NCI-H524 treated with DMSO at 0.1 percent for 48 hours (cell line): ENCODE measurements at places on chromosomes 1 and 21.

DNA sequence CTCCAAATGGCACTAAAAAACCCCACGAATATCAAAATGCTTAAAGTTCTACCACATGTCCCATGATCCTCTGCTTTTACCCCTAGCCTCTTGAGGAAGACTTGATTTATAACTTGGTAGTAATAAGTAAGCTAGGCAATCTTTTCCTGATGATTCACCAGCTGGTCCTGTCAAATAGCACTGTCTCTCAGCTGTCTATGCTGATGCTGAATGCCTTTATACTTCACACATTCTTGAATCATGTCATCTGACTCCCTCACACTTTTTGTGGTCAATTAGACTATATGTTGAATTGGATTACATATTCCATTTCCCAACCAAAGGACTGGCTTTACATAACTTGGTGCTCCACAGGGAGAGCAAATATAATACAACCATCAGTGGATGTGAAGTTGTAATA, 16.6 kb downstream of the C21orf91 start:
- no peak for DNase-seq

GRCh38 chr1:154779551-154780189, 90.4 kb downstream of the KCNN3 start:
- no peak for DNase-seq

DNA sequence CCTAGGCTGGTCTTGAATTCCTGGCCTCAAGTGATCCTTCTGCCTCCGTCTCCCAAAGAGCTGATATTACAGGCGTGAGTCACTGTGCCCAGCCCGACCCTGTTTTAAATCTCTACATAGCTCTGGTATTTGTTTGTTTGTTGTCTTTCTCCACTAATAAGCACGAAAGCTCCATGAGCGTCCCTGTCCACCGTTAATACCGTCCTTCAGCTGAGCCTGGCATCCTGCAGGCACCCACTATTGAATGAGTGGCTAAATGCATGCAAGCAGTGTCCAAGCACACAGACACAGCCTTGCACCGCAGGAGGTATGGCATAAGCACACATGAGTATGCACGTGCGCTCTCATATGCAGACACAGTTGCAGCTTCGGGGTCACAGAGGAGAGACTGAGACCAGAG, 4.5 kb upstream of the COL16A1 start:
- DNase-seq = no peak

- peak; percentile 55 for DNase-seq
These were observed 53.6 kb downstream of the ADCY10 start for GRCh38 chr1:167860231-167860923.

DNA sequence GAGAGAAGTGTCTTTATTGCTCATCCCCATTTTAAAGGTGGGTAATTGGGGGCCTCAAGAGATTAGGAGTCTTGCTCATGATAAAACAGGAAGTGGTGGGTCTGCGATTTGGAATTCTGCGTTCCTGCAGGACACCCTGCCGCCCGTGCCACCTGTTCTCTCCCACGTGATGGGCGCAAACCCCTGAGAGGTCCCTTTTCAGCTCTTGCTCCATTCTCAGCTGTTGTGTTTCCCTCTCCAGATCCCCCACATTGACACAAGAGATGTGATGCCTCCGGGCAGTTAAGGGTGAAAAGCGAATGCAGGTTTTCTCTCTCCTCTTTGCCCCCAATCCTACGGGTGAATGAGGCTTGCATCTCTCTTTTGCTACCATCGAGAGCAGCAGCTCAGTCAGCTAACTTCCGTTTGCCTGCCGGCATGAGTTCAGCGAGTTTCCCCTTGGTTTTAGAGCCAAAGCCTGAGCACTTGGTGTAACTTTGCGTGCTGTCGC, 57.5 kb downstream of the KIF26B start:
- DNase-seq = no peak

DNA sequence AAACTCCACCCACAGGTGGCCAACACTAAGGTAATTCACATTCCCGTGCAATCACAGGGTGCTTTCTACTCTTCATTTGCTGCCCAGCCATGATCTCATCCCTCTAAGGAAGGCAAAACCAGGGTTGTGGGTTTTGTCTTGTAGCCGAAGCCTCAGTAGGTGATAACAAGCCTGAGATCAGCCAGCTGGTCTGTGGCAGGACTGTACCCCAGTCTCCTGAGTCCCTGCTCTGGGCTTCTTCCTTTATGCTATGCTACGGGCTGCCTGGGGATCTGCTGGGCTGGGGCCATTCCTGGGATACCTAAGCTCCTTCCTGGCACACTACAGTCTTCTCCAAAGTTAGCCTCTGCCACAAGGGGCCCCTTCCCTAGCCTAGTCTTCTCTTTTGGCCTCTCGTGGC, 9.8 kb downstream of the PPFIA4 start:
- DNase-seq = no peak

DNA sequence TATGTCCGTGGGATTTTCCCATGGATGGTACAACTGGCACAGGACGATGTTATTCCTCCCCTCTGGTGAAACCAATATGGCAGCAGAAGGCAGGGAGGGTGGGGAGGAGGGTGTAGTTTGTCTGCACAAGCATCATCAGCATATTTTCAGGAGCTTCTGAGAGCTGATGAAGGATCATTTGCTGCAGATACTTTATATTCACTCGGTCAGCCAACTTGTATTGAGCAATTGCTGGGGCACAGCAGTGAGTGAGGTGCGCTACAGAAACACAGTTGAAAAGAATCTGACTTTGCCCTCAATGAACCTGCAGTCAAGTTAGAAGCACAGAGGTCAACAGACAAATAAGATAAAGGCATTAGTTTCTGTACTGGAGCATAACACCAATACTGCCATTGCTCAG, 13.0 kb downstream of the PKP1 start:
- no peak for DNase-seq

DNA sequence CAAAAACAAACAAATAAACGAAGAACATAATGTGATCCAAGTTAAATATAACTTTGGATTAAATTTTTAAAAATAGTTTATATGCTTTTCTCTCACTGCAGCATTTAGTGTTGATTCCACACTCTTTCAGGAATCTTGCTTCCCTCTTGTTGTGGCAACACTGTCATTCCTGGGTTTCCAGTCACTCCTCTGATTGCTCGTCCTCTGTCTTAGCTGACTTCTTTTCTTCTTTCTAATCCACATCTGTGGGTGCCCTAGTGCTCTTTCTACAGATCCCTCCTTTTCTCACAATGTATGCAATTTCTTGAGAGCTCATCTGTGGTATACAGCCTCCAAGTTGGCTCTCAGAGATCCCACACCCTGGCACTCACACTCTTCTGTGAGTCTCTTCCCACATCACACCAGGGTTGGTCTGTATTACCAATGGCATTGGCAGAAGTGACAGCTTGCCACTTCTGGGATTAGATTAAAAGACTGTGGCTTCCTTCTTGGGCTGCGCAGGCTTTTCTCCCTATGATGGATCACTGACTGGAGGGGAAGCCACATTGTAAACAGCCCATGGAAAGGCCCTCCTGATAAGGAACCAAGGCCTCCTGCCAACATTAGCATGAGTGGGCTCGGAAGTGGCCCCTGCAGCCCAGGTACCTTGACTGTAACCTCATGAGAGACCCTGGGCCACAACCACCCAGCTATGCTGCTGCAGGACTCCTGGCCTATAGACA, 11.5 kb upstream of the MYOC start:
- DNase-seq = peak; percentile 0

GRCh38 chr1:32962248-32962896, 2.2 kb downstream of the RNF19B start:
- no peak for DNase-seq

GRCh38 chr1:217360510-217360909, 270.4 kb downstream of the GPATCH2 start:
- DNase-seq = no peak

DNA sequence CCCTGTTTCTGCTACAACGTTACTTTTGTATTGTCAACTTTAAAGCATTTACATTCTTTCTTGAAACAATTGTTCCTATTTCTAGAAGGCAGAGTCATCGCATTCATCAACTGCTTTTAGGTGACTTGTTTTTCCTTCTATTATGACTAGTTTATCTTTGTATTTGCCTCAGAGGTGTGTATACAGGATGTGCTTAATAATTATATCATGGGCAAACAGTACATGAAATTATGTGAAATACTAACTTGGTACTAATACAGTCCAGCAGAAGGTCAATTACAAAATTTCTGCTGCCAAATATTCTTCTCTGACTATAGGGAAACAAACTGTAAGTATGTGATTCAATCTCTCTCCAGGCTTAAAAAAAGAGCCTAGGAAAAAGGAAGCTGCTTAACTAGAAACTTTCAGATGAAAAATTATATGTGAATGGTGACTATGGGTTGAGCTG, 101.6 kb downstream of the C4BPA start:
- no peak for DNase-seq

GRCh38 chr1:57800376-57800775, 376.5 kb upstream of the DAB1 start:
- no peak for DNase-seq

- no peak for DNase-seq
These were observed 633.8 kb downstream of the NCAM2 start for GRCh38 chr21:21631961-21632360.

- DNase-seq = no peak
These were observed 68.2 kb downstream of the RNF187 start for GRCh38 chr1:228555074-228555994.

DNA sequence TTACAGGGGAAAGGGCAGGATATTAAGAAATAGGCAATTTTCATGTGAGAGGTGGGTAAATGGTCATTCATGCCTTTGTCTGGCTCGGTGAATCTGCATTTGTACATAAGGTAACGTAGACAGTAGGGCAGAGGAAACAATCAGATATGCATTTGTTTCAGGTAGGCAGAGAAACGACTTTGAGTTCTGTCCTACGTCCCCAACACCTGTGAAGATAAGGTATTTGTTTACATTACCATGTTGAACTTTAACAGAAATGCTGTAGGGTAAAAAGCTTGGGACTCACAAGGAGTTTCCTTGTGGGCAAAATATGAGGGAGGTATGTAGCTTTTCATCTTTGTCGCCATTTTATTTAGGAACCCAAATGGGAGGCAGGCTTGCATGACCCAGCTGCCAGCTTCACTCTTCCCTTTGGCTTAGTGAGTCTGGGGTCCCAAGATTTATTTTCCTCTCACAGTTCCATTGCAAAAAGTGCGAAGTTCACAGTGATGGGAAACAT, 31.4 kb downstream of the B3GALT5 start:
- no peak for DNase-seq

DNA sequence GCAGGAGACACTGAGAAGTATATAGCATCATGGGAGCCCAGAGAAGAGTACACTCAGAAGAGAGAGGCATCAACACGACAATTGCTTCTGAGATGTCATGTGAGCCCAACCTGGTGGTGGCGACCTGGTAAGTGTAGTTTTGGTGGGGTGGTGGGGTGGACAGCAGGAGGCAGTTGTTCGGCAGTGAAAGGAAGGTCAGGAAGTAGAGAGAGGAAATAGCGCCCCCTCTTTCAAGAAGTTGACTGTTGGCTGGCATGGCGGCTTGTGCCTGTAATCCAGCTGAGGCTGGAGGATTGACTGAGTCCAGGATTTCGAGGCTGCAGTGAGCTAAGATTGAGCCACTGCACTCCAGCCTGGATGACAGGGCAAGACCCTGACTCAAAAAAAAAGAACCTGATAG, 12.6 kb downstream of the RSPO1 start:
- no peak for DNase-seq

DNA sequence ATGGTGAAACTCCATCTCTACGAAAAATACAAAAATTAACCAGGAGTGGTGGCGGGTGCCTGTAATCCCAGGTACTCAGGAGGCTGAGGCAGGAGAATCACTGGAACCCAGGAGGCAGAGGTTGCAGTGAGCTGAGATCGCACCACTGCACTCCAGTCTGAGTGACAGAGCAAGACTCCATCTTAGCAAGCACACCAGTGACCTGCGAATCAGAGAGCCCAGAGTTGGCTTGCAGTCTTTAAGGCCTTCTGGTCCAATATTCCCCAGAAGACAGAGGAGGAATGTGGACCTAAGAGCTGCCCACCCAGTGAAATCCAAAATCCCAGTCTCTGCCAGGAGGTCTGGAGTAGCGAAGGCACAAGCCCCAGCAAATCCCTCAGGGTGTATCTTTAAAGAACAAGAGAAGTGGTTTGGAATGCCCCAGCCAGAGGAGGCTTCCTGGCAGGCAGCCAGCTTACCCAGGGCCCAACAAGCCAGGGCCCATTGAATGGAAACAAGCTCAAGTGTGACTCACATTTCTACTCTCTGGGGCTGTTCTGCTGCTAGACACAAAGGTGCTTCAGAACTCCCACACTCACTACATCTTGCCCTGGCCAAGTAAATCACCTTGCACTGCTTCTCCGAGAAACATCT, 23.9 kb downstream of the GPR161 start:
- peak; percentile 54 for DNase-seq

- no peak for DNase-seq
These were observed 33.7 kb downstream of the RAB3B start for GRCh38 chr1:51956528-51957509.

DNA sequence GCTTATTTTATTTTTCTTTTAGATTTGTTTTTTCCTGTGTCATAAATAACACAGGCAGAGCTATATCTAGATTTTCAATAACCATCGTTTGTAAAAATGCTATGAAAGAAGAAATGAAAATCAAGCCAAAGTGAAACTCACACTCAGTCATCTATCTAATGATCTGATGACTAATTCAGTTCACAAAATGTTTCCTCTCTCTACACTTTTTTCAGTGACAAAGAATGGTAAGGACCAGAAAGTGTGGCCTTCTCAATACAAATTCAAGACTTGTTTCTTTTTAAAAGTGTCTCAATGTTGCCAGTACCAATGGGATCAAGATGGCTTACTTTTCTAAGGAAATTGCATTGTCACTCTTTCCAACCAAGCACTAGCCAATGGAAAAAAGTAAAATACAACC, 282.8 kb upstream of the PKN2 start:
- no peak for DNase-seq
